Posterior cingulate gyrus (tissue), 11 donors: ENCODE measurements at places on chromosomes 11 and 22.

DNA sequence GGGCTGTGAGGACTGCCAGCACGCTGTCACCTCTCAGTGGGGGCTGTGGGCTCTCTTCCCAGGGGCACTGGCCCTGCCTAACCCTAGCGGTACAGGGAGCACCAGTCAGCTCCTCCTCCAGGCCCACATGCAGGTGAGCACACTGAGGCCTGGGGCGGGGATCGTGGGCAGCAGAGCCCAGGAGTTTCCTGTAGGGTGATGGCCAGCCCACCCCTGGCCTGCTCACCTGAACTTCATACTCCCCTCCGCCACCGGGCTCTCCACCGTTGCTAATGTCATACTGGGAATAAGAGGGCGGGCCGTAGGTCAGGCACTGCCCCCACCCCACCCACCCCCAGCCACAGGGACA lies 10.0 kb upstream of the TREH start:
- no peak for DNase-seq

DNA sequence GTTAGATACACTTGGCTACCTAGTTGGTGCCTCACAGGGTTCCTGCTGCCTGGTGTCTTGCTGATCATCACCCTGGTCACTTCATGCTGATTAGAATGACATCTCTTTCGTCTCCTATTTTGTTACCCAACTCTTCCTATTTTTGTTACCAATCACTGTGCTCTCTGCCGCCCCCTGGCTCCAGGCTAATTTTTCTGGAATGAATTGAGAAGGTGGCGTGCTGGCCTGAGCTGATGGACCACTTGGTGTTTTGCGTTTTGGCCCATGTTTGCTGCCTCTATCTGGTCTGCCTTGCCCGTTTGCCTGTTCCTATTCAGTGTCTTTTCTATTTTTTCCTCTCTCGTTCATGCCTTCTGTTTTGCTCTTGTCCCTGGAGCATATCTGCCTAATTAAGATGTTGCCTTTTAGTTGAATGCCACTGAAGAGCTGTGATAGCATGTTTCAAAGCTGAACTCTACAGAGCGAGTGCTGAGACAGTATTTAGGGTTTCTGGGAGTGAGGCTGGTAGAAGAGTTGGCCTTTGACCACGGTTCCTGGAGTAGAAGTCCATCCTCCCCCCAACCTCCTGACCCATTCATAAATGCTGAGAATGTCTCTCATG lies 5.9 kb upstream of the ATF4 start:
- DNase-seq: peak; percentile 78

DNA sequence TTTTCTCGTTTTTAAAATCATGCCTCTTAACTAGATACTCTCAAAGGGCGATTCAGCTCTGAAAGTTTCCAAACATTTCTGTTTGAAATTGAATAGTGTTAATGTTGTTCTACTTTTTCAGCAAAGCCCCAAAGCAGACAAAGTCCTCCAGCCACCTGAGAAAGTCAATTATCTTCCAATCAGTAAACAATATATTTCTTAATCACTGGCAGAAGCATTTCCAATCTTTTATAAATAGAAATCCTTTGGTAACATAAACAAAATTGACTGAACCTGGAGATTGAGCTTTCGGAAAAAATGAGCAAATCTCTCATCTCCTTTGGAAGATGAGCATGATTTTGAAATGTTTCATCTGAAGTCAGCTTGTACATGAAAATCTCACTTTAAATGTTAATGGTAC lies 84.4 kb upstream of the FIBIN start:
- no peak for DNase-seq

GRCh38 chr11:123052901-123053721 lies 8.8 kb downstream of the HSPA8 start:
- no peak for DNase-seq

DNA sequence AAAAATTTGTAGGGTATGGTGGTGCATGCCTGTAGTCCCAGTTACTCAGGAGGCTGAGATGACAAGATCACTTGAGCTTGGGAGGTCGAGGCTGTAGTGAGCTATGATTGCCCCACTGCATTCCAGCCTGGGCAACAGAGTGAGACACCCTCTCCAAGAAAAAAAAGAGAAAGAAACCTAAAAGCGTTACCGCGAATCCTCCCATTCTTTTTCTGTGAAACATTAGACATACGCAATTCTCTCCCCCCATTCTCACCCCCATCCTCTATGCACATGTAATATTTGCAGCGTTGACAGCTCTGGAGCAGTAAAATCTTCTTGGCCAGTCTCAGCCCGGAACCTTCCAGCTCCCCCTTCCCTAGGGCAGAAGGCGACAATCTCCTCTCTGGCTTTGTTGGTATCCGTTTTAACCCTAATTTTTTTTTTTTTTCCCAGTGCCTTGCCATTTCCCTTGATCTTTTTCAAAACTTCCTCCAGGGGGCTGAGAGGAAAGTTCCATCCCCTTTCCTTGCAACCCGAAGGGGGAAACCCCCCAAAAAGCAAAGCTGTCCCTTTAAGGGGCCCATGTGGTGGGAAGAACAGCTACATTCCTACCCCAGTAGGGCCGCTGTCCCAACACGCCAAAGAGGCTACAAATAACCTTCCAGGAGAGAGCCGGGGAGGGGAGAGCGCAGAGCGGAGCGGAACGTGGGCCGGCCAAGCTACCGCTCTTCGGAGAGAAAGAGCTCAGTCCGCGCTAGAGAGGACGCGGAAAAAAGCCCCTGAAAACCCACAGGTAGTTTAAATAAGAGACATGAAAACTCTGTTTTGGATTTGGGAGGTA lies 1.9 kb downstream of the LRP4 start:
- DNase-seq: no peak

DNA sequence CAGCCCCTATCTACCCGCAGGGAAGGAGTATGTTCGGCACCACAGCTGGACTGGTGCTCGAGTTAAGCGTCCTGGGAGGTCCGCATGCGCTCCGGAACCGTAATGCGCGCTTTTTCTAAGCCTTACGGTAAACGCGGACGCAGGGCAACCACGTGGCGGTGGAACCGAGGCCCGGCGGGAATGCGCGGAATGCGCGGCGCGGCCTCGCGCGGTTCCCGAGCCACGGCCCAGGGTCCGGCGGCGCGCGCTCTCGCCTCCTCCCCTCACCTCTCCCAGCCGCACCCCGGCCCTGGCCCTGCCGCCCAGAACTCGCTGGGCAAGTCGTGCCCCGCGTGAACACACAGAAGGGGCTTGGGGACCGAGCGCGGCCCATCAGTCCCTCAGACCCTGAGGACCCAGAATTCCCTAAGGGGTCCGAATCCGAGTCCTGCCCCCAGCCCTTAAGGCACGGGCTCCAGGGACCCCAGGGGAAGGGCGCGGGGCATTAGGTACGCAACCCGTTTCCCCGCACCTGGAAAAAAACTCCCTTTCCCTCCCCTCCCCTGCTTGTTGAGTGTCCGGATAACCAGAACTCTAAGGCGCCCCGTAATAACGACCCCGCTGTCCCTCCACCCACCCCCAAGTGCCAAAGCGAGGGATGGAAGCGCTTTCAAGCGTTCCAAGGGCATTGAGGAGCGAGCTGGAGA lies 4.3 kb upstream of the CCND1 start:
- peak; percentile 91 for DNase-seq

DNA sequence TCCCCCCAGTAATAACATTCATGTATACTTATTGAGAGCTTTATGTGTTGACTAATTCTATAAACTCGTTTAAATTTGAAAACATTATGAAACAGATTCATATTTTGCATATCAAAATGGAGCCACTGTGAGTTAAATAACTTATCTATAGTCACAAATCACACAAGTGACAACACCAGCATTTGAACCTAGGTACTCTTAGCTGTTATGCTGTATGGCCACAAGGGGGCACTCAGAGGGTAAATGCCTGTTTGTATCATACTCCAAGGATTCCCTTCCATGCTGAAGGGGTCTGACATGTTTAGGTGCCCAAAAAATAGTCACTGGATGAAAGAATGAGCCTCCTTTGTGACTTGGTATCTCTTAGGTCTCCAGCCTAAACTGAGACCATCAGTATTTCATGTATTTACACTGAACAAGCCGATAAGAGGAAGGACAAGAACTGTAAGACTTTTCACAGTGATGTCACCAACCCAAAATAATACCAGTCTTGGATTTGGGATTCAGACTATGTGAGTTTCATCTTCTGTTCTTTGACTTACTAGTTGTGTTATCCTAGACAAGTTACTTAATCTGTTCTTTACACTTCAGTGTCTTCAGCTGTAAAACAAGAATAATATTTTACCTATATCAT lies 12.2 kb upstream of the OR52D1 start:
- no peak for DNase-seq

DNA sequence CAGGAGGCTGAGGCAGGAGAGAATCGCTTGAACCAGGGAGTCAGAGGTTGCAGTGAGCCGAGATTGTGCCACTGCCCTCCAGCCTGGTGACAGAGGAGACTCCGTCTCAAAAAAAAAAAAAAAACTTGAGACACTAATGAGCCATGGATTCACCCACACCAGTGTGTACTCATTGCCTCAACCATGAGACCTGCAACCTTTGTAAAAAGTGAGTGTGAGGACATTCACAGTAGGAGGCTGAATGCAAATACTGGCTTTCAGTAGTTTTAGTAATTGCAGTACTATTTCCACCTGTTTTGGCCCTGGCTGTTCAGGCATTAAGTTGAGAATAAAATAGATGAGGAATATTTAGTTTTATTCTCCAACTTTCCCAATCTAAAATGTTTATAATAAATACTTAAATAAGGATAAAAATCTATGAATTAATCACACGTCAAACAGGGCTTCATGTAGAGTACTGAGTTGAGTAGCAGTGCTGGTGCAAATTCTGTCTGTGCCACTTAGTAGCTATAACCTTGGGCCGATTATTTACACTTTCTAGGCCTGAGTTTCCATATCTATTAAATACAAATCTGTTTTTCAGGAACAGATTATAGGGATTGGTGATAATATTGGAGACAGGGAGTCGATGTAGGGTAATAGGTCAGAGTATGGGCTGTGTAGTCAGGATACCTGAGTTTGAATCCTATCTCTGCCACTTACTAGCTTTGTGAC lies 72.8 kb downstream of the PPP2R1B start:
- no peak for DNase-seq
